Dermis blood vessel endothelial cell (primary cell): ENCODE measurements at places on chromosomes 12 and 14.

GRCh38 chr12:51388846-51389245 is 2.4 kb downstream of the GALNT6 start:
- no peak for DNase-seq

GRCh38 chr12:6745741-6746525 is 7.0 kb downstream of the MLF2 start:
- peak; percentile 29 for DNase-seq

- no peak for DNase-seq
Observed at GRCh38 chr14:65150898-65151608, 48.7 kb upstream of the MAX start.

DNA sequence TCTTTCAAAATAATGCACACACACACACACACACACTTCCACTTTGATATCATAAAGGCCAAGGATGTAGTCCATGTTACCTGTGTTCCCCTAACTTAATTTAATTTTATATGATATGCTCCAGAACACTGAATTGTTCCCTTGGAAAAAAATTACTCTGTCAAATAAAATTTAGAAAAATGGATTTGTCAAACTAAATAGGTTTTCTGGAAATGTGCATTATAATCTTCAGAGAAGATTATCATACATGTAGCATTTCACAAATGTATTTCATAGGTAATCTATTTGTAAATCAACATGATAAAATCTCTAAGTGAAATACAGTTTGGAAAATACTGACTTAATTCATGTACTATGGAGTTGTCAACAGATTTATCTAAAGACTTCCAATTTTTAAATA is 68.6 kb downstream of the CNTN1 start:
- no peak for DNase-seq

- DNase-seq, result no peak
Observed at GRCh38 chr12:46258129-46258528, 10.7 kb downstream of the SLC38A1 start.

DNA sequence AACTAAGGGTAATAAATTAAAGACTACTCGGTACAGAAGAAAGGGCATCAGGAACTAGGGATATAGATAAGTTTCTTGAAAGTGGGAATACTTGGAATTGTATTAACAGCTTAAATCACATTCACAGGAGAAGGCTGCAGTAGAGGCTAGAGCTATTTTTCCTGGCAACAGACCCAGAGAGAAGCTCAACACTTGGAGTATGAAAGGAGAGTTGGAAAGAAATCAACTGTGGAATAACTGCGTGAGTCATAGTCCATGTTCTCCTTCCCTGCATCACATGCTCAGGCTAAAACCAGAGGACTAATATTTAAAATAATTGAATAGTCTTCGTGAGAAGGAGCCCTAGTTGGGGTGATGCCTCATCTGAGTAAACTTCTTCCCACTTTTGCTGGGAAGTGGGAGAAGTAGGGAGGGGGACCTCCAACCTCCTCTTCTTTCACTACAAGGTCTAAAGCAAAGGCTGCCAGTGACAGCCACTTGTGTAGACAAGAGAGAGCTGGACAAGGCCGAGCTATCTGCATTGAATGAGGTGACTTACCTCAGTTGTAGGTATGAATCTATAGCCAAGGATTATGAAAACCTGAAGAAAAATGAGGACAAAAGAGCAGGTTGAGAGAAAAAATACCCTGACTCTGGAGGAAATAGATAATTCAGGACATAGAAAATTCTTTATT is 32.7 kb downstream of the DYRK2 start:
- peak; percentile 42 for DNase-seq

GRCh38 chr14:99315197-99315596 is 43.2 kb upstream of the BCL11B start:
- no peak for DNase-seq

- DNase-seq, result no peak
Observed at GRCh38 chr12:109503611-109504010, 26.2 kb downstream of the UBE3B start.

DNA sequence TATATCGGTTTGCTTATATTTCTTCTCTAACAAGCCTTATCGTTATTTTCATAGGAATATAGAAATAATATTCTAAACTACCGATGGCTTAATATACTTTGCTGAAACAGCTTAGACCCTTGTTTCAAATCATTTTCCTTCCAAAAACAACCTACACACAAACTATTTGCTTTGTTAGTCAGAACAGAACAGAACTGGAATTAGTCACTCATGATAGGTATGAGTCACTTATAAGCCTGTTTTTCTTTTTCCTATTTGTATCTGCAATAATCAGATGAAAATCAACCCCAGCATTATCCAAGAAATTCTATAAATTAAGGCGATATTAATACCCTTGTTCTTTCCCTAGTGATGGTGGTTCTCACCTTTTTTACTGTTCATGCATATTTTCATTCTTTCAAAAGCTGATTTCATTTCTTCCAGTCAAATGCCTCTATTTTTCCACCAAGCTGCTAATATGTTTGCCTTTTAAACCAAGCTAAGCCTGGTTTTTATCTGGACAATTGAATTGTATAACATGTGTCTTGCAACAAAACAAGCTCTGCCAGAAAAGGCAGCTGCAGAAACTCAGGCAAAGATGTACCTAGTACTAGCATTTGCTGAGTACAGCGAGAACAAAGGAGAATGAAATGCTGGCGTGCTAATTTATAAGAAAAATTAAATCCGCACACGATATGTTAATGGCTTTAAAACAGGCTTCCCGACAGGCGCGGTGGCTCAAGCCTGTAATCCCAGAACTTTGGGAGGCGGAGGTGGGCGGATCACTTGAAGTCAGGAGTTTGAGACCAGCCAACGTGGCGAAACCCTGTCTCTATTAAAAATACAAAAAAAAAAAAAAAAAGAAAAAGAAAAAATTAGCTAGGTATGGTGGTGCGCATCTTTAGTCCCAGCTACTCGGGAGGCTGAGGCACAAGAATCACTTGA is 1418.2 kb downstream of the AACS start:
- DNase-seq, result no peak

DNA sequence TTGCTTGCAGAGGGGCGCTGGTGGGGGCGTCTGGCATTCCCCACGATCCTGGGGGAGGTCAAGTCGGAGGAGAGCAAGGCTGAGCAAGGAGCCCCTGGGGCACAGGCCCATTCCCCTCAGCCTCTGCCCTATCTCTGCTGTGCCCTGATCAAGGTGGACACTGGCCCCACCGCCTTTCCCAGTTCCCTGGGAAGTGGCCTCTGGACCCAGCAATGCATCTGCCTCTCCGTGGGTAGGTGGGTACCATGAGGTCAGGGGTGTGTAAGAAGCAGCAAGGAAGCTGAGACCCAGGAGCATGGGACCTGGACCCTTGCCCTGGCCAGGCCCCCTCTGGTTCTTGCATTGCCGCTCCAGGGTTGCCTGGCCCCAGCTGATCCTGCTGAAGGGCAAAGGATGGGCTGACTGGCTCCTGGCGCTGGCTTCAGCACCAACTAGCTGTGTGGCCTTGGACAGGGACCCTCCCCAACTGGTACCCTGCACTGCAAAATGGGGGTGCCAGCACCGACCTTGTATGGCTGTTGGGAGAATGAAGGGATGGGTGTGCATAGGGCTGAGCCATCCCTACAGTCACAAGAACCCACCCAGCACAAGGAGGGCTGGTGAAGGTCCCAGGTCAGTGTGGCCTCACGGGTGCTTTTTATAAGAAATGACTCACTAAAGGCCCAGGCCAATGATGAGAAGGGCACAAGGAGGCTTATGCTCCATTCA is 19.6 kb downstream of the SLC25A29 start:
- no peak for DNase-seq

GRCh38 chr12:112001576-112001975 is 11.4 kb downstream of the TMEM116 start:
- DNase-seq, result peak; percentile 11

GRCh38 chr12:124663771-124664366 is 96.5 kb upstream of the NCOR2 start:
- no peak for DNase-seq

DNA sequence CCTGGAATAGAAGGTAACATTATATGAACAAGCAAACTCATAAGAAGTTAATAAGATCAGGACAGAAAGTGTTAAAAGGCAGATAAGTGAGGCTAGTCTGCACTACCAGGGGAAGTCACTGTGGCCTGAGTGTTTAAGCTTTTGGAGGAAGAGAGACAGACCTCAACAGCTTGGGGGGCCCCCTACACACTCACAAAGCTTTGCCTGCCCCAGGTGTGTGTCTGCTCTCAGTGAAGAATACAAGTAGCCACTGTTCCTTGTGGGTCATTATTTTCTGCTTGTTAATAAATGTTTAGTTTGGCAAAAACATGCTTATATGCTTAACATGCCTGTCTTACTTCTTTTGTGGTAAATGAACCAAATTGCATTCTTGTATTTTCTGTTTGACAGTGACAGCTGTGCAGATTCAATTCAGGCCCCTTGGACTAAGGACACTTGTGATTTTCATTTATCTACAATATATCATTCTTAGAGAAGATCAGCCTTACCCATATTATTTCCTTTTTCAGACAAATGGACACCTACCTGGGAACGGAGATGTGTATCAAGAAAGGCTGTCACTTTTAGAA is 50.7 kb upstream of the C12orf71 start:
- no peak for DNase-seq

- DNase-seq, result peak; percentile 13
Observed at GRCh38 chr14:100904307-100905087, 975 bp upstream of the RTL1 start.

DNA sequence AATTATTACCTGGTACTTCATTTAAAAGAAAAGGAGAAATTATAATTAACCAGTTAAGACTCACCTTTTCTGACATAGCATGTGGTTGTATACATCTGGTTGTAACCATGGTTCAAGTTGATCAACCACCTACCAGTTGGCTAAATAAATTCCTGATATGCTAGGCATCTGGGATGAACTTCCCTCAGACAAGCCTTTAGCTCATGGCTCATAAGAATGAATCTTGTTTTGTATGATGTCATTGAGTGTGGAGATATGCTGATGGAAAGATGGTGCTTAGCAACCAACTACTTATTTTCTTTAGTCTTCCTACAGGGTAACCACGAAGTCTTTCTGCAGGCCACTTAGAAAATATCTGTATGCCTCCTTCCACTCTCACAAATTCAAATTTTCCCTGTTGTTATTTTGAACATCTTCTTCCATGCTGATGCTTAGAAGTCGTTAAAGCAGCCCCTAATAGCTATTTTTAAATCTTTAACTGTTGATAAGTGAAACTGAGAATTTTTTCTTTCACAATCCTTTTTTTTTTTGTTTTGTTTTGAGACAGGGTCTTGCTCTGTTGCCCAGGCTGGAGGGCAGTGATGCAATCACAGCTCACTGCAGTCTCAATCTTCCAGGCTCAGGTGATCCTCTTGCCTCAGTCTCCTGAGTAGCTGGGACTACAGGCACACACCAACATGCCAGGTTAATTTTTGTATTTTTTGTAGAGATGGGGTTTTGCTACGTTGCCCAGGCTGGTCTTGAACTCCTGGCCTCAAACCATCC is 51.9 kb upstream of the PTHLH start:
- peak; percentile 43 for DNase-seq

GRCh38 chr12:87642245-87642644 is 387.0 kb downstream of the C12orf50 start:
- no peak for DNase-seq

DNA sequence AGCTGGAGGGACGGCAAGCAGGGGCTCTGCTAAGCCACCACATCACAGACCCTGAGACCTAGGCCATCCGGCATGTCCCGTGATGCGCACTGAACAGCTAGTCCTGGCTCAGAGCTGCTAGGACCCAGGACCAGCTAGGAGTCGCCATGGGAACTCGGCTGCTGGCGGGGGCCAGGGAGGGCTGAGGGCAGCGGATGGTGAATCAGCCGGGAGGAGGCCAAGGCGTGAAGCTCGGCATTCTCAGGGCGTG is 5.1 kb downstream of the AHNAK2 start:
- peak; percentile 96 for DNase-seq

DNA sequence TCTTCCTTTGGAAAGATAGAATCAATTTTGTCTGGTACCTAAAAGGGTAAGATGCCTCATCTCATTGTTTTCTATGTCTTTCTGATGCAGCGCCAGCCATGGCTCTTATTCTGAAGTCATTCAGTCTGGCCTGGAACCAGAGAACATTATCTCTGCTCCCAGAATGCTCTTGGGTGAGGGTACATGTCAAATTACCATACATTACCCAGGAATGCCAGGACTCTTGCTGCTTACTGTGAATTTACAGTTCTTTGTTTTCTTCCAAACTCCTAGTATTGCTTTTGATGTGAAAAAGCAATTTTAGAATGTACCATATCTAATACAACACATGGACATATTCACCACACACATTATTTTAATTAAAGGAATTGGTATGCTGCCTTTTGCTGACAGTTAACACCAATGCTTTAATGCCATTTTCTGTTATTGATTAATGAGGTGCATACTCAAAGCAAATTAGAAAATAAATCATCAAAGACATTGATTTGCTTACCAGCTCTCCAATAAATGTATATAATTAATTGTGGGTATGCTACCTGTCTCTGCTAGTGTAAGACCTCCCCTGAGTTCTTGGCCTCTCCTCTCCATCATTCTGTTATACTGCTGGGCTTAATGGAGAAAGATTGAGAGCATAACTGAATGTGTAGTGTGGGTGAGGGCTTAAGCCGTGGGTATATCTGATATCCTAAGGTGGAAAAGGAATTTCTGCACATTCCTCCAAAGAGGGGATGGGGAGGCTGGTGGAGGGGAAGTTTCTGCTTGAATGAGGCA is 337.7 kb downstream of the C12orf75 start:
- no peak for DNase-seq

GRCh38 chr12:8108808-8109398 is 14.5 kb upstream of the CLEC4A start:
- DNase-seq, result peak; percentile 92

- no peak for DNase-seq
Observed at GRCh38 chr14:85338895-85339294, 191.0 kb upstream of the FLRT2 start.

DNA sequence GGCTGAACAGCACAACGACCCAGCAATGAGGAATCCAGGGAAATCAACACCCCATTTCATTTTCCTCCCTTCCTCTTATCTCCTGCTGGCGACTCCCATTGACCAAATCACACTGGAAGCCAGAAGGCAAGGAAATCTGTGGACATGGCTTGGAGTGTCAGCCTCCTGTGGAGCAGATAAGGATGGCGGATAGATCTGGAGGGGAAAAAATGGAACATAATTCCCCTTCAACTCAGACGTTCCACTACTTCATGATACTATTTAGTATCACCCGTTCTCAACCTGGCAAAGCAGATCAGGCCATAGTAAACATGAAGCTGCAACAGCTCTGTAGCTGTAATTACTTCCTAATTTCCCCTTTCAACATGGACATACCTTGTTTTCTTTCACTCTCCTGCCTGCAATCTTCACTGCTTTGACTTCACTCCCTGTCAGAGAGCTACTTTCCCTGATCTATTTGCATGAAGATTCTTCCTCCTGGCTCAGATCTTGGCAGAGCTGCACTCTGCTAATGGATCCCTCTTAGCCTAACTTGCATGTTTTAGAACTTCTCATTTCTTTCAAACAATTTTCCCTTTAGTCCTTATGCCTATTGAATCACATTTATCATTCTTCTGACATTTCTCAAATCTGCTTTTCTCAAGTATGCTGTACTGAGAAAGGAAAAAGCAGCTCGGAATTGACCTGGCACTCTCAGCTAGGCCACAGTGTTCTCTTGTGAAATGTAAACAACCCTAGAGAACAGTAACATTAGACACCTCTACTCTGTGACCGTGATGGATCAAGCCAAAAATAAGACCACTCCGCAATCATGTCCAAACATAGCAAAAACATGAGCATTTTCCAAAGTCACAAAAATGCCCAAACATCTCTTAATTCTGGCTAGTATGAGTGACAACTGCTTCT is 135.1 kb downstream of the ETNK1 start:
- no peak for DNase-seq
